ENCODE measurements at places on chromosomes 12 and 14.

DNA sequence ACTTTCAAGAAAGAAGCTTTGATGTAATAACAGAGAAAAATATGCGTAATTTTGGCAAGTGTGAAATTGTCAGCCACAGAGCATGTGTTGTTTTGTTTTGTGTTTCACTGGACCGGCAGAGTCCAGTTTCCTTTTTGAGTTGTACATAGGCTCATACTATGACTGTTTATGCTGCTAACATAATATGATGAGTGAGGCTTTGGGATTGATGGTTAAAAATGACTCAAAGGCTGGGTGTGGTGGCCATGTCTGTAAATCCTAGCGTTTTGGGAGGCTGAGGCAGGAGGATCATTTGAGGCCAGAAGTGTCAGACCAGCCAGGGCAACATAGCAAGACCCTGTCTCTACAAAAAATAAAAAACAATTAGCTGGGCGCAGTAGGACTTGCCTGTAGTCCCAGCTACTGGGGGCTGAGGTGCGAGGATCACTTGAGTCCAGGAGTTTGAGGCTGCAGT lies 487.9 kb downstream of the PCNX1 start:
- DNase-seq = no peak

- DNase-seq = no peak
Observed at GRCh38 chr12:100539202-100539601, 34.3 kb upstream of the GAS2L3 start.

GRCh38 chr12:1650978-1651361 lies 21.9 kb downstream of the WNT5B start:
- no peak for DNase-seq

- no peak for DNase-seq
Observed at GRCh38 chr14:22163051-22163450, 426.0 kb downstream of the DAD1 start.

DNA sequence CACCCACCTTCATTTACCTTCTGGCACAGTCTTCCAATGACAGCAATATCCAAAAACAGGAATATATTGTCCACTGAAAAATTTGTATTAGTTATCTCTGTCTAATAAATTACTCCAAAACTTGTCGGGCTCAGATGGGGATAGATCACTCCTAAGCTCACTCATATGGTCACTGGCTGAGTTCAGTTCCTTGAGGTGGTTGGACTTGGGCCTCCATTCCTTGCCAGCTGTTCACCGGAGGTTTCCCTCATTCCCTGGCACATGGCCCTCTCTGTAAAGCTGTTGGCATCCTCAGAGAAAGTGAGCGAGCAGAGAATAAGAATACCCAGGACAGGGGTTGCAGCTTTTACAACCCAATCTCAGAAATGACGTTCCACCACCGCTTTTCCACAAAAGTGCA lies 81.5 kb downstream of the TMTC1 start:
- no peak for DNase-seq

GRCh38 chr12:122060081-122060501 lies 18.5 kb upstream of the MLXIP start:
- no peak for DNase-seq

DNA sequence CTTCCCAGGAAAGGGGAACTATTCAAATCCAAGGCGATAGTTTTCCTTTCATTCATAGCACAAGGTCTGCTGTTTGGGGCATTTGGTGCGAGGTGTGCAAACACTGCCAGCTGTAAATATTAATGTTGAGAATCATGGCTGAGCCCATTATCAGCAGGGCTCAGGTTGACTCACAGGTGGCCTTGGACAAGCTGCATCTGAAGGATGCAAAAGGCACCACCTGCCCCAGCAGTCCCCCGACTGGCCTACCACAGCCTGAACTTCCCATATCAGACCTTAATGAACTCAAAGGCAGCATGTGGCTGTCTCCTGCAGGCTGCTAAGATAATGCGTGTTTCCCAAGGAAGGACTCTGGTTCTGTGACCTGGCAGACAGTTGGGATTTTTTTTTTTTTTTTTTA lies 93.3 kb upstream of the MAP1LC3B2 start:
- no peak for DNase-seq

GRCh38 chr12:131711551-131712205 lies 788 bp downstream of the SFSWAP start:
- DNase-seq = no peak

- DNase-seq = no peak
Observed at GRCh38 chr12:81726634-81727033, 32.5 kb downstream of the PPFIA2 start.

GRCh38 chr14:62420847-62421246 lies 624.4 kb downstream of the KCNH5 start:
- no peak for DNase-seq

Data from NCI-H1092 treated with DMSO at 0.1 percent for 48 hours (cell line).